ENCODE measurements at places on chromosomes 2 and 18.

DNA sequence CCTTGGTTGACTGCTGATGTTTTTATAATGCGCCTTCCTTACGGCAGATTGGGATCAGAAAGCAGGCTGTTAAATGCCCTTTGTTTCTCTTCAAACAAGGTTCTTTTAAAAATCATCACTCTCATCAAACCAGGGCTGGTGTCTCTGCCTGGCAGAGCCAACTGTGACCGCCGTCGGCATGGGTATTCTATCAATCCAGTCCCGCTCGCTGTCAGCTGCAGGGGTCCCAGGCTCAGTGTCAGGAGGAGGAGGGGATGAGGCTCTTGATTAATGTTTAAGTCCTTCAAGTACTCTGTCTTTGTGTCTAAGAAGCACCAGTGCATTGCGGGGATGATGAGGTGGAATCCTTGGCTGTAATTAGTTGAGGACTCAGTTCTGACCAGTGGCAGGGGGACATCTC lies 348.1 kb downstream of the RNF144A start:
- no peak for DNase-seq

- no peak for DNase-seq
Measured at GRCh38 chr2:2181493-2181892, 149.6 kb downstream of the MYT1L start.

DNA sequence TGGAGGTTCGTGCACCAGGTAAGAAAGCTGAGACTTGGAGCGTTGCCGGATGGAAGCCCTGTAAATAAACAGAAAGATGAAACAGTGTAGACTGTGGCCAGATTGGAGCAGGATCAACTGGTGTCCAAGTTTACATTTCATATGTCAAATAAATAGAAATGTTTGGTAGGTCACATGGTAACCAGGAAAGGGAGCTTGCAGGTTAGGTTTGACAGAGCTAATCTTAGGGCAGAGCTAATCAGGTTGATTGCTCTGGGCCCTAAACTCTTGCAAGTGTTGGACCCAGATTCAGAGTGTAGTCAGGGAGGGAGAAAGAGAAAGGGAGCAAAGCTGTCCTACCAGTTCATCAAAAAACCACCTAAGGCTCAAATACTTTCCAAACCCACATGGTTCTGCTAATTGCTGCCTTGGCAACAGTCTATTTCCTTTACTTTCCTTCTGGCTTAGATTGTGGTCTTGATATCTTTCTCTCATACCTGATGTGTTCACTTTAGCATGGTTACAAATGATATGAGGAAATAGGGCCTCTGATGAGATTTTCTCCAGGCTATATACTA lies 63.2 kb downstream of the G6PC2 start:
- DNase-seq = no peak

- no peak for DNase-seq
Measured at GRCh38 chr2:7704296-7704865, 787.2 kb downstream of the RNF144A start.

GRCh38 chr2:59383473-59383872 lies 1142.3 kb upstream of the FANCL start:
- DNase-seq = no peak

- DNase-seq = no peak
Measured at GRCh38 chr2:160679686-160680085, 186.1 kb upstream of the RBMS1 start.
